ENCODE measurements at places on chromosomes 2 and 18.

DNA sequence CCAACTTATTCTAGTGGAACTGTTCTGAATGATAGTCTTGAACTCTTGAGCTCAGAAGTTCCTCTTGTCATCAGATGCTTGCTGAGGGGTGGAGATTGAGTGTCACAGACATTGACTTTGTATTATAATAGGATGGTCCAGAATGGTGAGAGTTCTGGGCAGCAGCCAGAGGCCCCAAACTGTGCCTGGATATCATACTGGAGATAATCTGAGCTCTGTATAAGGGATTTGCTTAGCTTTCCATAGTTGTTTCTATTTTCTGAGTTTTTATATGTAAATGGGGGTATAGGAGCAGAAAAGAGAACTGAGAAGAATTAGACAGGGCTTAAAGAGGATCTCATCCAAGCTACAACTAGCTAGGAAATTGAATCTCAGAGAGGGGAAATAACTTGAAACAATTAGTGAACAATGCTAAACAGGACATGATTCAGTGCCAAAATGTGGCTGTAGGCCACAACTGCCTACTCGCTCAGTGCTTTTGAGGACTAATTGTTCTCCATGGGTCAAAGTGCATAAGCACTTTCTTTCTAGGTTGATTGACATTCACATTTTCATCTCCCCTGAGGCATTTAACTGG, 10.1 kb upstream of the LCLAT1 start:
- ATAC-seq = no peak

- no peak for ATAC-seq
Observed at GRCh38 chr18:62935994-62936393, 220.7 kb downstream of the PHLPP1 start.

DNA sequence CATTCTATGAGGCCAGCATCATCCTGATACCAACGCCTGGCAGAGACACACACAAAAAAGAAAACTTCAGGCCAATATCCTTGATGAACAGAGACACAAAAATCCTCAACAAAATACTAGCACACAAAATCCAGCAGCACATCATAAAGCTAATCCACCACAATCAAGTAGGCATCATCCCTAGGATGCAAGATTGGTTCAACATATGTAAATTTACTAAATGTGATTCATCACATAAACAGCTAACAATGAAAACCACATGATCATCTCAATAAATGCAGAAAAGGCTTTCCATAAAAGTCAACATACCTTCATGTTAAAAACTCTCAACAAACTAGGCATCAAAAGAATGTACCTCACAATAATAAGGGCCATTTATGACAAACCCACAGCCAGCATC, 65.3 kb downstream of the WDPCP start:
- no peak for ATAC-seq

DNA sequence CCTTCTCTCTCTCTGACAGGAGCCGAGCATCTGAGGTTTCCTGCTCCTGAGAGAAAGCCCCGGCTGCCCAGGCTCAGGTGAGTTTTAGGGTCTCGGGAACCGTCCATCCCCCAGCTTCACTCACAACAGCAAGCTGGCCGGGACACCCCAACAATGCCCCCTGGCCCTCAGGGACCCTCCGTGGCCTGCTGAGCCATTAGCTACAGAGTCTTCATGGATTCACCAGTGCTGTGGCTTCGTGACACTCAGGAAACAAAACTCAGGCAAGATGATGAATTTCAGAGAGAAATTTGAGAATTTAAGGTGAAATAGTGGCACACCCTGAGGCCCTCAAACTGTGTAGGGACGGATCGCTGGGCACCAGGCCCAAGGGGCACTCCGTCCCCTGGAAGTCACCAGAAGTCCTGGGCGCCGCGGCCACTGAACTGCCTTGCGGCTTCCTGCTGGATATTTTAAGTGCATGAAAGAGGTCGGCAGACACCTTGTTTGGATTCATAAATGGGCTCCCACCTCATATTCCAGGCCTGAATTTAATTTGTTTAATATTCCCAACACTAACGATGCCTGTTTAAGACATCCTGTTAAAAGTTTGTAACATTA, 368.3 kb upstream of the SALL3 start:
- no peak for ATAC-seq

- no peak for ATAC-seq
Observed at GRCh38 chr2:69639266-69639665, 4.3 kb downstream of the AAK1 start.

DNA sequence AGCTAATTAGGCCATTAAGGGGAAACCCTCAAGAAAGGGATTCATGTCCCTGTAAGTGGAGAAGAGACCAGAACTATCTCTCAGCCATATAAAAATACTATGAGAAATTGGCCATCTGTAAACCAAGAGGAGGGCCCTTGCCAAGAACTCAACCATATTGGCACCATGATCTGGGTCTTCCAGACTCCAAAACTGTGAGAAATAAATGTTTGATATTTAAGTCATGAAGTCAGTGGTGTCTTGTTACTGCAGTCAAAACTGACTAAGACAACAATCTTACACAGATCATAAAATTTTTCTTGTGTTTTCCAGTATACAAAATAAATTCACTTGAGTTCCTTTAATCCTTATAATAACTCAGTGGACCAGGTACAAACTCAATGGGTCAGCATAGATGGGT, 589.8 kb upstream of the CDH2 start:
- no peak for ATAC-seq

GRCh38 chr2:207895274-207895860, 125.7 kb upstream of the FZD5 start:
- no peak for ATAC-seq

- ATAC-seq = no peak
Observed at GRCh38 chr18:58699551-58699950, 28.3 kb downstream of the MALT1 start.

DNA sequence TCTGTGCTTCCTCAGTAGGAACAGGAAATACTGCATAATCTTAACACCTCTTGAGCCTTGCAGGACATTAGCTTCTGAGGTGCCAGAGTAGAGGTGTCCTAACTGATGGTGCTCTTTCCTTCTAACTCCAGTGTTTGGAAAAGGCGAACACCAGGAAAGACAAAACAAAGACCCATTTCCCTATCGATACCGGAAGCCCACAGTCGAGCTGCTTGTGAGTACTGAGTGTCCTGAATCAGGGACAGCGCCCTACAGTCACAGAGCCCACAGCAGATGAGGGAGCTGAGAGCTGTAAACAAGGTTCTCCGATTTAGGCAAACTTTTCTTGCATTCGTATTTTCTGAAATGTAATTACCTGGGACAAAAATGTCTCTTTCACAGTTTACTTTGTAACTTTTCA, 50.7 kb downstream of the SLC14A2 start:
- no peak for ATAC-seq

- ATAC-seq = no peak
Observed at GRCh38 chr18:64919971-64920570, 771.2 kb upstream of the LINC00305 start.

Data from esophagus mucosa (tissue), 1 donor.